ENCODE measurements at places on chromosomes 4 and X. TPM values are rescaled to one million over a fixed set of nuclear protein-coding genes. Genes with fewer than 3 reads are reported as not detected.

The NBDY gene
- 11.8 TPM for total RNA-seq

The MED14 gene
- 27.4 TPM for total RNA-seq

The GPR173 gene
- total RNA-seq: 0.83 TPM

The EPGN gene
- not detected for total RNA-seq

Measured in esophagus muscularis mucosa (tissue), 4 donors.